DMS79 treated with DMSO at 0.1 percent for 48 hours (cell line): ENCODE measurements at places on chromosomes 6 and 20.

- peak; percentile 70 for DNase-seq
Observed at GRCh38 chr6:2931970-2932748, 29.1 kb upstream of the SERPINB9 start.

- DNase-seq, result no peak
Observed at GRCh38 chr6:50380406-50381098, 330.8 kb upstream of the DEFB112 start.

DNA sequence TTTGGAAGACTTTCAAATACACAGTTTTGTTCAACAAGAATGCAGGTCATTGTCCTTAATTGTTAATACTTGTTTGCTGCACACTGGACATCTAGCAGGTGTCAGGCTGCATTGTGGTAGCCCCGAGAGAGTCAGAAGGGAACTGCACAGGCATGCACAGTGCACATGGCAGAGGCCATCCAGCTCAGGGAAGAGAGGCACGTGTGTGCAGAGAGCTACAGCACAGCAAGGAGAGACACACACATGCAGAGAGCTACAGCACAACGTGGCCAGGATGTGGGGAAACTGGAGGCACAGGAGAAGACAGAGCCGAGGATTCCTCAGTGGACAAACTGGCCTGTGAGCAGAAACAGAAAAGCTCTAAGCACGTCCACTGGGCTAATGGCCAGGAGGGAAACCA lies 272.0 kb downstream of the SMOC2 start:
- no peak for DNase-seq

DNA sequence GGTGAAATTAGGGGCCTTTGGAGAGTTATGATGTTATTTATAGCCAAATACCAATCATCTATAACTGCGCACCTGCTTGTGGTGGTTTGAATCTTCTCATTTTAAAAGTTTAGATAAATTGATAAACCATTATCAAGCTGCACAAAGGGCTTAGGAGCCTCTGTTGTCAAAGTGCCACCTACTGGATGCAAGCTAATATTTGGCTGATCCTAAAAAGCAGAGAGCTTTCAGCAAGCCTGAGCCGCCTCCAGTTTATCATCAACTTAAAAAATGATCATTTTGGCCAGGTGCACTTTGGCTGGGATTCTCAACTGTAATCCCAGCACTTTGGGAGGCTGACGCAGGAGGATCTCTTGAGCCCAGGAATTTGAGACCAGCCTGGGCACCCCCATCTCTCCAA lies 58.5 kb upstream of the ATXN1 start:
- no peak for DNase-seq

- DNase-seq, result no peak
Observed at GRCh38 chr6:15980801-15981200, 148.1 kb upstream of the MYLIP start.

DNA sequence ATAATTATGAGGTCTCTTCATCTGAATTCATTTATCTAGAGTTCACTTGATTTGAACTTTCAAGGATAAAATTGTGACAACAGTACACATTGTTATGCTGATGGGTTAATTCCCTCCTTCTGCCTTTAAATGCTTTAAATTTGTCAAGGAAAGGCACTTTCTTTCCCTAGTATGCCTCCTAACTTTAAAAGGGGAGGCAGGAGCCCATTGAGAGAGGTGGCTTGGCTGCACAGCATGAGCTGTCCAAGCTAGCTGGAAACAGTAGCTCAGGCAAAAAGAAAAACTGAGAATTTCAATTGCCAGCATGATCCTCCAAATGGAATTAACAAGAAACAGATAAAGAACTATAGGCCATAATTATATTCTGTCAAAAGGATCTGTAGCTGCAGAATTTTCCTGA lies 243.3 kb upstream of the GRIK2 start:
- DNase-seq, result no peak

DNA sequence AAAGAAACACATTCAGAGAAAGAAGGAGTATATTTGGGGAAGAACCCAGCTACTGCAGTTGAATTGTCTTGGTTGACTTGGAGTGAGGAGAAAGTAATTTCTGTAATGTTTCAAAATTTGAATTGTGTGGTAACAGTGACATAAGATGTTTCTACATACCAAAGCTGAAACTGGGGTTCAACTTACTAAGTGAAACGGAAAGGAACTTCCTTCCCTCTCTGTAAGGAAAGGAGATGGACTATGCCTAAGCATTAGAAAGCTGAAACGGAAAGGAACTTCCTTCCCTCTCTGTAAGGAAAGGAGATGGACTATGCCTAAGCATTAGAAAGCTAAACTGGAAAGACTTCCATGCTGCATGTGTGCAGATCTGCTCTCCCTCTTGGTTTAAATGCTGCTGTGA lies 46.0 kb downstream of the HUS1B start:
- no peak for DNase-seq

- DNase-seq, result no peak
Observed at GRCh38 chr6:146190581-146190980, 161.7 kb downstream of the GRM1 start.

GRCh38 chr6:44078827-44079671 lies 48.2 kb downstream of the MRPL14 start:
- DNase-seq, result no peak

- no peak for DNase-seq
Observed at GRCh38 chr6:112760831-112761230, 413.7 kb downstream of the RFPL4B start.

- no peak for DNase-seq
Observed at GRCh38 chr6:32189742-32190053, 304 bp downstream of the PBX2 start.

DNA sequence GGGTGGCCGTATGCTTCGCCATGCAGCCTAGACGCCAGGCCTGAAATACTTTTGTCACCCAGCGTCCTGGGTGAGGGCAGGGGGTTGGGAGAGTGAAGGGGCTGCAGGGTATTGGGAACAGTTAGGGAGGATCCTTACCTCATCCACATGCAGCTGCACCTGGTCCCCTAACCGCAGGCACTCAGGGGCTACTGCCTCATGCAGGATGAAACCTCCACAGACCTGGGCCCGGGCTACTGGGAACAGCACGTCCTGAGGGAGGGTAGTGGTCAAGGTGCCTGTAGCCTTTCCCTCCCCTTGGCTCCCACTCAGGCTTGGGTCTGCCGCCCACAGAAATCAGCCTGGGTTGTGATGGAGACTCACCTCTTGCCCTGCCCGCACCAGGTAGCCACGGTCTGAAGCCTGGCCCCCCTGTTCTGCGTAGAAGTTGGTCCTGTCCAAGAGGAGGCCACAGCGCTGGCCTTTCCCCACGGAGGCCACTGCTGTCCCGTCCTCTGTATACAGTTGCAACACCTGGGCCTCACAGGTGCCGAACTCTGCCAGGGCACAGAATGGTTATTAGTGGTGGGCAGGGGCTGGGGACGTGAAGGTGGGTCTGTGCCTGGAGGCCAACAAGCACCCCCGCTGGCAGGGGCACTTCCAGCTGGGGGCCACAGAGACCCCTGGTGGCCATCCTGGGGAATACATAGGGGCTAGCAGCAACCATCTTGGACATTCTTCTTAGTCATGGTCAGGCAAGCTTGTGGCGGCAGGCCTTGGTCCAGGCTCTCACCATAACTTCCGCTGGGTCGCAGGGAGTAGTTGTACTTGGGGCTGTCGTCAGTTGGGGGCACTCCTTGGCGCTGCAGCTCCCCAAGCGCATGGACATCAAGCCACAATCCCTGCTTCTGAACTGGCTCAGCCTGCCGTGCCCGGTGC lies 8.6 kb downstream of the AARS2 start:
- DNase-seq, result no peak

GRCh38 chr6:150228072-150228733 lies 85.4 kb downstream of the PPP1R14C start:
- no peak for DNase-seq

GRCh38 chr6:36758516-36759147 lies 61.0 kb downstream of the RAB44 start:
- no peak for DNase-seq

DNA sequence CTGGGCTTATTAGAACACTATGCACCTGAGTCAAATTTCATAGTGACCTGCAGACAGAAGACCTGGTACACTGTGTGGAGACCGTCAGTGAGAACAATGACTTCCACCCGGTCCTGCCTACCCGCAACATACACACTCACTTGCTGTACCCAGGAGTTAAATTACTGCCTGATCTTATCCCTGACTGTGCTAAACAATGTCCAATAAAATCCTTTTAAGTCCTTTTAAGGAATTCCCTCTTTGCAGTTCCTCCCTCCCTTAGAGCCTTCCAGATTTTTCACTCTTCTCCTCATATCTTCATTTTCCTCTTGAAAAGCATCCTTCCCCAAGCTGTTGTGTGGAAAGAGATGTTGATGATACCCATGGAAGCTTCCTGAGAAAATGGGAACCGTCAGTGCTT lies 3.4 kb upstream of the KCNG1 start:
- DNase-seq, result no peak

- DNase-seq, result no peak
Observed at GRCh38 chr6:17816921-17817611, 110.3 kb upstream of the NUP153 start.

DNA sequence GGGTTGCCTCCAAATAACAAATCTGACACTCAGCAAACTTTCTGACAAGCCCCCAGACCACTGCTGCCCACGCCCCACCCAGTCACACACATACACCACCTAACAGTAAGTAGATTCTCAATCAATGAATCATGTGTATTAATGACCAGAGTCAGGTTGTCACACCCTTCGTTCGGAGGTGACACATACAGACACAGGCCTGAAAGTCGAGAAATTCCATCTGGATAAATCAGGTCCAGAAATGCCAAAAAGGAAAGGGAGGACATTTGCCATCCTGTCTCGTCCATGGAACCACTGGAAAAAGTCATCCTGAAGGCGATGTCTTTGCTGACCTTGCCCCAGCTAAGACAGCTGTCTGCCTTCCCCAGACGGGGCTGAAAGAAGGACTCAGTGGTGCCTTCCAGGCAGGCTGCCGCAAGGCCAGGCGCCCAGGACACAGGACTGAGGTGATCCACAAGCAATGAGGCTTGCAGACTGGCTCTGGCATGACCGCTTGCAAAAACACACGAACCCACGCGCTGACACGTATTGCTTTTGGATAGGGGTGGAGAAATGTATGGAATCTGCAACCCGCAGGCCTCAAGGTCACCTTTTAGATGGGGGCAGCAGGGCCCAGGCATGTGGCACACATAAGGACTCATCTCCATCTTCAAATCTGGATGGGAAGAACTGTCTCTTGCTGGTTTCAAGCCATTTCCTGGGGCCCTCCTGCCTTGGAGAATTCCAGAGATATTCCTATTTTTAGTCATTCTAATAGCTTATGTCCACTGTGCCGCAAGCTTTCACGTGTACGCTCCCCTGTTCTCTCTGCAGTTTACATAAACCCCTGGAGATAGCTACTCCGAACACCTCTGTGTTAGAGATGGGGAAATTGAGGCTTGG lies 9.0 kb downstream of the NFATC2 start:
- DNase-seq, result no peak

DNA sequence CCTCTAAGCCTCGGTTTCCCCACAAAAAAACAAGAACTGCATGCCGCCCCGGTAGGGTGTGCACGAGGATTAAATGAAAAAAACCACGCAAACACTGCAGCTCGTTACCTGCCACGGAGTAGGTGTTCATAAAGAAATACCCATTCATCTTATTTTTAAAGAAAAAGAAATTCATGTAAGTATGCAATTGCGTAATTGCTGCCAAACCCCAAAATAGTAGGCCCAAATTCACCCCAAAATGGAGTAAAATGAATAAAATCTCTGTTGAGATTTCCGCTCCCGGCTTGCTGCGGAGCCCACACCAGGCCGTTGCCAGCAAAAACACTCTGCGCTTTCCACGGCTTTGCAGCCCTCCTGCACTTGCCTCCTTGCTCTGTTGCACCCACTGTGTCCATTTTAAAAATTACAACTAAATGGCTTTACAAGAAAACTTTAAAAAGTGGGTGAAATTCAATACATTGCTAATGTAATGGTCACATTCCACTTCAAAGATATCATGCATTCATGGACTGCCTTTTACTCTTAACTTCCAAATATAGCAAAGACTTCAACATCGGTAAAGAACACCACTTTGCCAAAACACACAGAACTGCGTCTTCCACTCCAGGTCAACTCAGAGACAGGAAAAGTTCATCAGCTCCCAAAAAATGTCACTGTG lies 125.0 kb downstream of the ZMYND8 start:
- DNase-seq, result no peak
